ENCODE measurements at places on chromosomes 5 and 9.

- DNase-seq = no peak
These were observed 189.6 kb downstream of the PIK3R1 start for GRCh38 chr5:68405026-68405684.

DNA sequence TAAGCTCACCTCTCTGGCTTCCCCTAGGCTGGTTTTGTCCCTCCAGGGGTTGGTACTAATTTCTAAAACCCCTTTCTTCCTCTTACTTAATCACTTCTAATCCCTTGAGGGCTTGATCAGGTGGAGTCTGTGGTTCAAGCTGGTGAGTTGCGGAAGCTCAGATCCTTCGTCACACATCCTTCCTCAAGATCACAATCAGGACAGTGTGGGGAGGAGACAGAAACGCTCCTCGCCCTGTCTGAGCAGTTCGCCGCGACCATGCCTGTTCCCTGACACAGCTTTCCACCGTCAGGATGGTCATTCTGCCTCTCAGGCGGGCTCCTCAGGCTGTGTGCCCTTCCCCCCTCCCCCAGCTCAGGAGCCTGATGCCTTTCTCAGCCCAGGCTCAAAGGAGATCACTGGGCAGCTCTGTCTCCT, 24.3 kb downstream of the CPLX2 start:
- DNase-seq = peak; percentile 26

- no peak for DNase-seq
These were observed 1.2 kb upstream of the PURA start for GRCh38 chr5:140112685-140113179.

DNA sequence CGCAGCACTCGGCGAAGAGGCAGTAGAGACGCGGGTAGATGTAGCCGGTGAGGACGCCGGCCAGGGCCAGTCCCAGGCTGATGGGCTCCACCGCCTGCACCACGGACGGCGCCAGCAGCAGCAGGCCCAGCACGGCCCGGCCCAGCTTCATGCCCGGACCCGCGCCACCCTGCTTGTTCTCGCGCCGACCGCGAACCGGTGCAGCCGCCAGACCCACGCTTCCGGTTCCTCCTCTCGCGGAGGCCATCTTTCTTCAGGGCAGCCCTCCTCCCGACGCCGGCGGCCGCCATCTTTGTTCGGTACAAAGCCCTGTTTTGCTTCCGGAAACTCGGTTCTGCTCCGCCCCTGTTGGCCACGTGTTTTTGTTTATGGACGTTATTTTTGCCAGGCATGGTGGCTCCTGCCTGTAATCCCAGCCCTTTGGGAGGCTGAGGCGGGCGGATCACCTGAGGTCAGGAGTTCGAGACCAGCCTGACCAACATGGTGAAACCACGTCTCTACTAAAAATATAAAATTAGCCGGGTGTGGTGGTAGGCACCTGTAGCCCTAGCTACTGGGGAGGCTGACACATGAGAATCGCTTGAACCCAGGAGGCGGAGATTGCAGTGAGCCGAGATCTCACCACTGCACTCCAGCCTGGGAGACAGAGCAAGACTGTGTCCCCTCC, at the start of gene TOR1A:
Gene TOR1A, minus strand, starts transcription at position 202 of the 667 bp plus-strand sequence. Its CDS starts 51 bp downstream, at position 151.
- DNase-seq = peak; percentile 93

DNA sequence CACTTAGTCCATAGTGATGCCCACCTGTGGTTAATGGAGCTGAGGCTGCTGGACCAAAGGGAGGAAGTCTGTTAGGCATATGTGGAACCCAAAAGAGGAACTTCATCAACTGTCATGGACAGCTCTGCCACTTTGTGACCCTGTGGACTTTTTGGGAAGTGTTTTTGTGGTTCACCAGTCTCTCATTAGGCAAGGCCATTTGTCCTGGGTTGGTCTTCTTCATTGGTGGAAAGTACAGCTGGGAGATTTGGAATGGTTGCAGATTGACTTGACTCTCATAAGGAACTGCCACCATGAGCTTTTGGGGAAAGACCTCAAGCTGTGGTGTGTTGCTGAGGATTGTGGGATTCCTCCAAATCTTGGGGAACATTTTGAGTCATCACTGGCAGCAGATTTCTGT, 31.9 kb upstream of the IL12B start:
- no peak for DNase-seq

- no peak for DNase-seq
These were observed 136.8 kb downstream of the APBA1 start for GRCh38 chr9:69535286-69535832.

- DNase-seq = no peak
These were observed 444.3 kb upstream of the CLINT1 start for GRCh38 chr5:158303275-158303674.

- no peak for DNase-seq
These were observed 15.7 kb upstream of the TTC1 start for GRCh38 chr5:159993194-159993593.

GRCh38 chr5:179308563-179309382, 36.5 kb downstream of the ADAMTS2 start:
- DNase-seq = no peak

GRCh38 chr5:83118471-83118870, 41.1 kb downstream of the XRCC4 start:
- DNase-seq = no peak

GRCh38 chr5:100517301-100517974, 17.7 kb upstream of the FAM174A start:
- no peak for DNase-seq

DNA sequence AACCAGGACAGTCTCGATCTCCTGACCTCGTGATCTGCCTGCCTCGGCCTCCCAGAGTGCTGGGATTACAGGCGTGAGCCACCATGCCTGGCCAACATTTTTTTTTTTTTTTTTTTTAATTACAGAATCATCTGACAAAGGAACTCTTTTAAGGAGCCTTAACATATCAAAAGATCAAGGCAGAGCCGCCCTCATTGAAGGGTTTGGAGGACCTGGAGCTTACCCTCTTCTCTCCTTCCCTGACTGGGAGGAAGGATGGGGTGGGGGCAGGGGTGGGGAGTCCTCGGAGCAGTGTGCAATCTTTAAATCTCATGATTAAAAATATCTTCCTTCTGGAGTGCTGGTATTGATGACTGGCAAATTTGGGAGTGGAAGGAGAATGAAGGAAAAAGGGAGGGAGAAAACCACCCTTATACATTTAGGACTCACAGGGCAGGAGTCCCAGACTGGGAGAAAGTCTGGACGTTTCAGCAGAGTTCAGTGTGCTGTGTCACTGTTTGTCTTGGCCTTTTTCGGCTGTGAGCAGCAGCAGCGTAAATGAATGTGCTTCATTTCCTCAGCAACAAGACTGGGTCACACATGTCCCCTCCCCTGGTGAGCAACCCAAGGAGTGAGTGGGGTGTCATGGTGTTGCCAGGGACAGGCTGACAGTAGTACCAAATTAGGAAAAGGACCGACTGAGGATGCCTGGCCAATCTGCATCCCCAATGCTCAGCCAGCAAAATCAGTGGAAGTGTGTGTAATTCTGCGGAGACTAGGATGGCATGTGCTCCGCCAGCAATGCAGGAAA, 115.3 kb upstream of the BNC2 start:
- no peak for DNase-seq

GRCh38 chr5:171492781-171493180, 73.3 kb downstream of the FGF18 start:
- no peak for DNase-seq

- DNase-seq = no peak
These were observed 30.4 kb upstream of the FABP6 start for GRCh38 chr5:160198841-160199409.

DNA sequence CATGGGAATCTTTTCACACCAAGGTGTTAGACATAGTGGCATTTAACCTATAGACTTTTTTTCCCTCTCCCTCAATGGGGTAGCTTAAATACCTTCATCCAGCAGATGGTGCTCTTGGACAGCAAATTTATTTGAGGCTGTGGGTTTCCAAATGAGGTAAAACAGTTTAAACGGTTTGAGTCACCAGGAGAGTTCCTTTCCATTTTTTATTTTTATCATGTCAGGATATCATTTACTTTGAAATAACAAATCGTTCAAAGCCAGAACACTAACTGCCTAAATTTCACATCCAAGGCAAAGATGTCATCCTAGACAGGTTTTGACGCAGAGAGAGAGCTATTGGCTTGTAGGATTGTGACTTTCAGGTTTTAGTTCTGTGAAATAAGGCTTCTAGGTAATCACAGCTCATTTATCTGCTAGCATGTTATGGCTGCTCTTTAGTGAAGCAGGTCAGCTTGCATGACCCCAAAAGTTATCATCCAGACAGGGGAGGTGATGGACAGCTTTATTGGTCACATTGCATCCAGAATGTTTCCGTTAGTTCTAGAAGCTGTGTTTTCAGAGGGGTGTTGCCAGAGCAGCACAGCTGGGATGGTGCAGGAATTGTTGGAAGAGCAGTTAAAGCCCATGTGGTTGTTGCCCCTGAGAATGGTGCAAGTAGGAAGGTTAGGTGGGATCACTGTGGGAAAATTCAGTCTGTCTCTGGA, 69.8 kb downstream of the KDM4C start:
- peak; percentile 37 for DNase-seq

DNA sequence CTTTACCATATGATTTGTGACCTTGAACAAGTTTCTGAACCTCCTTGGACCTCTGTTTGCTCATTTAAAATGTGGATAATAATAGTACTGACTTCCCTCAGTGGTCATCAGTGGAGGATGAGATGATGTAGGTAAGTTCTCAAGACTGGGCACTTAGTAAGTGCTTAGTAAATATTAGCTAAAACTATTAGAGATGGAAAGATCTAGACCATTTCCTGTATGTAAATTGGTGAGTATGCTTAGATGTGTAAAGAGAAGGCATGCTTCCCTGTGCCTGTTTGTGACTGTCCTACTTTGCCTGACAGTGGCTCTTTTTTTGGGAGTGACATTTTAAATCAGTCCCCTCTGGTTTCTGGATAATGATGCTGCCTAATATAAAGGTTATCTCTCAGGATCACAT, 288.1 kb downstream of the GABRB2 start:
- DNase-seq = no peak

- no peak for DNase-seq
These were observed 5.9 kb downstream of the DDX31 start for GRCh38 chr9:132663851-132664250.

GRCh38 chr9:126346031-126346430, 19.4 kb downstream of the MVB12B start:
- no peak for DNase-seq

GRCh38 chr5:171724468-171725204, 61.0 kb upstream of the SMIM23 start:
- no peak for DNase-seq

- no peak for DNase-seq
These were observed 567.7 kb downstream of the CAAP1 start for GRCh38 chr9:26324786-26325443.

GRCh38 chr9:123337971-123338370, 18.0 kb upstream of the CRB2 start:
- peak; percentile 36 for DNase-seq

- peak; percentile 49 for DNase-seq
These were observed 7.0 kb downstream of the ASS1 start for GRCh38 chr9:130451509-130452388.

DNA sequence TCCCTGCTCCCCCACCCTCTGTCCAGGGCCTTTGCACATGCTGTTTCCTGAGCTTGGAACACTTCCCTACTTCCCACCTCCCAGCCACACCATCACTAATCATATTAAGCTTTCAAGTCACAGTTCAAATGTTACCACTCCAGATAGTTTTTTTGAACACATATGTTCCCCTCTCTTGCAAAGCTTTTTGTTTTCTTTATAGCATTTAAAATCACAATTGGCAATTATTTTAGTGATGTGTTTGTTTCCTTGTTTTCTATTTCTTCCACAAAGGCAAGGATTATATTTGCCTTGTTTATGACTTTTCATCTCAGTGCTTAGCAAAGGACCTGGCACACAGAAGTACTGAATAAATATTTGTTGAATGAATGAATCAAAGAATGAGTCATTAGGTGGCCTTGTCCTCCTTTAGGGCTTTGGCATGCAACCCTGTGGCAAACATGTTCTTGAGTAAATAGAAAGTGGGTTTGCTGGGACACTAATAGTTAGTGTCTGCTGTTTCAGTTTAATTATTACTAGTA, 386.8 kb downstream of the FGF10 start:
- no peak for DNase-seq

DNA sequence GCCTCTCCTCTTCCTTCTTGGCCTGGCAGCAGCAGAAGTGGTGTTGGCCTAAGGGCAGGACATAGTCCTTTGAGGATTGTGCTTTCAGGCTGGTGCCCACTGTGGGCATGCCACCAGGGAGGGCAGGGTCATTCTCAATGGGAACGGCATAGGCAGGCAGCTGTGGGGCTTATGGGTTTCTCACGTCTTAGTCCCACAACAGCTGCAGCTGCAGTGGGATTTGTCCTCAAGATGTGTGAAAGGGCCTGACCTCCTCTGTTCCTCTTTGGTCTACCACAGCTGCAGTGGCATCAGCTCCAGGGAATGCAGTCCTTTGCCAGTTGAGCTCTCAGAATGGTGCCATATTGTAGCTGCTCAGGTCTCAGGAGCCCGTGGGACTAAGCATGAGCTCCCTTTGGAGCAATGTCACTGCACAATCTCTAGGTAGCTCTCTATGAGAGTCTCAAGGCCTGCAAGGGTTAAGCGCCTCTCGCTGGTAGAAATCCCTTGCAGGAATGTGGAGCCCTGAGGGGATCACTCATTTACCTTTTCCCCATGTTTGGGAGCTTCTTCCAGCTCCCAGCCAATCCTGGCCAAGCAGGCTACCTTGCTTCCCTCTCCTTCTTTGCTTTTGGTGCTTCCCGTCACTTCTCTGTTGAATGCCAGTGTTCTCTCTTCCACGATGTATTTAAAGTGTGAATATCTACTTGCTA, 104.8 kb downstream of the GNA14 start:
- no peak for DNase-seq

DNA sequence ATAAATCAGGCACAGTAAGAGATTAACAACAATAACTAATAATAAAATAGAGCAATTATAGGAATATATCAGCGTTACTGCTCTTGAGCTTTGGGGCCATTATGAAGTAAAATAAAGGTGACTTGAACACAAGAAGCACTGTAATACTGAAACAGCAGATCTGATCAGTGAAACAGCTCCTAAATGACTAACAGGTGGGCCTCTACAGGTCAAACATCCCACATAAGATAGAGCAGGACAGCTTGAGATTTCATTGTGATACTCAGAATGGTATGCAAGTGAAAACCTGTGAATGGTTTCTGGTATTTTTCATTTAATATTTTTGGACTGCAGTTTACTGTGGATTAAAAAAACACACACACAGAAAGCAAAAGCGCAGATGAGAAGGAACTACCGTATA, 24.0 kb upstream of the MAP3K1 start:
- no peak for DNase-seq

- DNase-seq = no peak
These were observed 48.2 kb upstream of the NEURL1B start for GRCh38 chr5:172592881-172593280.

DNA sequence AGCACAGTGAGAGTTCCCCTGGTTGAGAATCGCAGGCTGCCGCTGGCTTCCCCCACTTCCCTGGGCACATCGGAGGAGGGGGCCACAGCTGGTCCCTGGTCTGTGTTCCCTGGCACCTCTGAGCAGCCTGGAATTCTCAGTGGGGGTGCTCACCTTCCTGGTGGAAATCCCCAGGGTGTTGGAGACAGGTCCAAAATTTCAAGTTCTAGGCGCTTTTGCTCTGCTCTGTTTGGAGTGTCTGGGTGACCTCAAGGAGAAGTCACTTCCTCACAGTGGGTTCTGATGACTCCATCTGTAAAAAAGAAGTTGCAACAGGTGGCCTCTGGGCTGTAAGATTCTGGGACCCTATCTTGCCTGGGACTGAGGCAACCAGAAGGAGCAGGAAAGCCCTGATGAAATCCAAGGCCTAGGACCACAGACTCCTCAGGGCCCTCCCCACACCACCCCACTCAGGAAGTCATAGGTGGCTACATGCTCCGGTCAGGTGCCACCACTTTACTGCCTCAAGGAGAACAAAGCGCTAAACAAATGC, at the start of gene TRAF1:
Gene TRAF1, minus strand, starts transcription at position 400 of the 532 bp plus-strand sequence. CDS start 721 bp downstream, outside the sequence.
- peak; percentile 45 for DNase-seq

GRCh38 chr5:9543311-9543920, 2.5 kb downstream of the SEMA5A start:
- DNase-seq = no peak

Measured in stimulated activated naive CD8-positive, alpha-beta T cell treated with anti-CD3 and anti-CD28 coated beads, Interleukin-15, Interleukin-2, amounts not matched to agents 100 U/mL and 50 U/mL, for 24 hours (primary cell).